Bronchial smooth muscle cell (primary cell): ENCODE measurements at places on chromosomes 2 and 18. TPM values are rescaled to one million over a fixed set of nuclear protein-coding genes. Genes with fewer than 3 reads are reported as not detected.

The RASGRP3 gene
- total RNA-seq = 0.60 and 0.63 TPM in 2 replicates

The GTF2A1L gene
- total RNA-seq = 0.69 and 0.95 TPM in 2 replicates

The SOWAHC gene
- 5.0 and 7.7 TPM in 2 replicates for total RNA-seq

The KRTCAP3 gene
- 0.26 and 0.47 TPM in 2 replicates for total RNA-seq

The M1AP gene
- total RNA-seq = not detected in 2 replicates

The EIF5B gene
- 19.1 and 22.2 TPM in 2 replicates for total RNA-seq

The UGT1A3 gene
- not detected in 2 replicates for total RNA-seq

The CXCR1 gene
- total RNA-seq = not detected in 2 replicates

The SLC30A3 gene
- total RNA-seq = not detected in 2 replicates

The MEP1B gene
- total RNA-seq = not detected in 2 replicates

The ZNG1B gene
- 59.7 and 95.2 TPM in 2 replicates for total RNA-seq

The ALK gene
- total RNA-seq = under 0.01 and 0.16 TPM in 2 replicates

The CDK15 gene
- 5.8 and 15.2 TPM in 2 replicates for total RNA-seq

The CIB4 gene
- total RNA-seq = not detected in 2 replicates

The NT5DC4 gene
- not detected in 2 replicates for total RNA-seq

The KLHL30 gene
- 0.09 and 0.16 TPM in 2 replicates for total RNA-seq

The ZNF638 gene
- 105 and 129 TPM in 2 replicates for total RNA-seq

The SPP2 gene
- total RNA-seq = 0.16 TPM in 1 of 2 replicates, not detected in the other

The FBXO15 gene
- total RNA-seq = 0.79 and 2.1 TPM in 2 replicates

The ASB18 gene
- total RNA-seq = not detected in 2 replicates

The SP5 gene
- not detected in 2 replicates for total RNA-seq

The CCDC102B gene
- total RNA-seq = 5.3 and 15.0 TPM in 2 replicates

The NAB1 gene
- total RNA-seq = 35.3 and 49.8 TPM in 2 replicates

The POTEJ gene
- total RNA-seq = not detected in 2 replicates

The TMEM37 gene
- 0.32 and 0.60 TPM in 2 replicates for total RNA-seq

The BCL11A gene
- total RNA-seq = under 0.01 and 0.17 TPM in 2 replicates

The IMPA2 gene
- total RNA-seq = 5.5 and 6.5 TPM in 2 replicates

The SCN9A gene
- 5.2 and 12.1 TPM in 2 replicates for total RNA-seq

The DNAJB2 gene
- 53.9 and 109 TPM in 2 replicates for total RNA-seq
